ENCODE measurements at places on chromosomes 3 and 15.

GRCh38 chr15:23503980-23504379 lies 56.9 kb upstream of the GOLGA6L2 start:
- DNase-seq: no peak

DNA sequence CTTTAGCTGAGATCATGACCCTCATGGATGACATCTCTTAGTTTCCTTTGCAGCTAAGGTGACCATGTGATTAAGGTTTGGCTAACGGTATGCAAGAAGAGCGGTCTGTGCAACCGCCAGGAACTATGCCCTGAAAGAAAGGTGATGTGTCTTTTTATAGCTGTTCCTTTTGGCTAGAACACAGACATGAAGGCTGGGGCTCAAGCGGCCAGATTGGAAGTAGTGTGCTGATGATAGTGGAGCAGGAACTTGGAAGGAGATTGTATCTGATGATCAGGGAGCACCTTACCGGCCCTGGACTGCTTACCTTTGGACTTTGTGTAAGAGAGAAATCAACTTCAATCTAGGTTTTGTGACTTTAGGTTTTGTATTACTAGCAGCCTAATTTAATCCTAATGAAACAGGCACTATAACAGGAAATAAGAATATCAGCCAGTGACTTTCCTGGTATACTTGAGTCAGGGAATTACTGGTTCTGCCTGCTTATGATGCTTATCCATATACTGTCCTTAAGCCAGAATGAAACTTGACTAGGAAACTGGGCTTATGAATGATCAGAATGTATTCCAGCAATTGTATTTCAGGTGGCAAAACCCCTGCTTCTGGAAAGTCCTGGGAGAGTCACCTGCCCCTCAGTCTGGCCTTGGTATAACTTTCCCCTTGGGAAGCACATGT lies 164.3 kb upstream of the LRIG1 start:
- no peak for DNase-seq

GRCh38 chr3:55647063-55647462 lies 160.0 kb upstream of the WNT5A start:
- DNase-seq: no peak

DNA sequence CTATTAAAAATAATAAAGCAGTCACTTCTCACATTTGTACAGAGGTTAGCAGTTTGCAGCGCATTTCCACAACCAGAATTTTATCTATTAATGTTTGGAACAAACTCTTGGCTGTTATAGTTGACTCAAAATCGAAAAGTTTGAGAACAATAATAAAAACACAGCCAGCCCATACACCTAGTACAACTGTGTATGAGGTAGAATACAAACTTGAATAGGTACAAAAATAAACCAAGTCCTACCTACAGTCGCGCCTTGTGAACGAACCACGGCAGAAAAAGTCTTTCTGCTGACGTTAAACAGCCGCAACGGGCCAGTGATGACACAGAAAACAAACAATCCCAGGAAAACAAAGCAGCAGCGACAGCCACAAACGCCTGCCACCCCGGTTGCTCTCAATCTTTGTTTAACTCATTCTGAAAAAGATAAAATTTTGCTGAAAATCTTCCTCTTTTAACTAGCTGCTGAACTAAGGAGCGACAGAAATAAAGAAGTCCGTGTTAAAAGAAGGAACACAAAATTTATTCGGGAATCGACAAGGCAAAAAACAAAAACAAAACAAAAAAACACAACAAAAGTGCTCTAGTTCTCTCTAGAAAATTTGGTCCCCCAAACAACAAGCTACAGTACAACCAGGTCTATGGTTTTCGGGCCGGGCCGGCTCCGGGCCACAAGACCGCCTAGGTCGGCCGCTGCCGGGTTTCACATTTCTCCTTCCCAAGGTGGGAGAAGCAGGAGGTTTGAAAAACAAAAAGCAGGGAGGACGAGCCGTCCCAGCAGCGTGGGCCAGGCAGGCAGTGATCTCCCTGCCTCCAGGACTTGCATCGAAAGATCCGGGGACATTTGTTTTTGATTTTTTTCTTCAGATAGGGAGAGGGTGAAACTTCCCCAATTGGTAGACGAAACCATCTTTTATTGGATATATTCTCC lies 2.9 kb downstream of the FOXL2 start:
- no peak for DNase-seq

- no peak for DNase-seq
These were observed 519.7 kb downstream of the FOXP1 start for GRCh38 chr3:71063773-71064290.
